Hippocampal formation (tissue), 2 donors: ENCODE measurements at places on chromosomes 16 and 17.
A peak's percentile ranks its signal among the peaks of the same experiment; 100 is the strongest.

GRCh38 chr17:1813088-1813487, 16.6 kb downstream of the SMYD4 start:
- DNase-seq: no peak

DNA sequence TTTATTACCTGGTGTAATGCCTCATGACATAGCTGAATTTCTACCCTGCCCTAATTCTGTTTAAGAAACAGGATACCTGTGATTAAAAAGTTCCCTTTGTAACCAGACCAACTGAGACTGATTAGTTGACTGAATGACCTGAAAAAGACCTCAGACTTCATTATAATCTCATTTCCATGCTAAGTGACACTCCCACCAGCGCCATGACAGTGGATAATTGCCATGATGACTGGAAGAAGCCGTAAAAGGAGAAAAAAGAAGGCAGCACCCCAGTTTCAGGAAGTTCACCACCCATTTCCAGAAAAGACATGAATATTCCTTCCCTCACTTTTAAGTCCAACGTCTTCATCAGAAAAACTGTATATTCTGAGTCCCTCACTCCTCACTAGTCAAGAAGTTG, 125.6 kb upstream of the HS3ST4 start:
- DNase-seq: no peak

GRCh38 chr16:12995721-12996372, 94.4 kb downstream of the SHISA9 start:
- DNase-seq: no peak

- DNase-seq: no peak
These were observed 46.0 kb downstream of the TMC5 start for GRCh38 chr16:19463468-19464315.

- no peak for DNase-seq
These were observed 226.3 kb downstream of the MSI2 start for GRCh38 chr17:57482657-57483056.

GRCh38 chr16:4018391-4018790, 97.9 kb downstream of the ADCY9 start:
- DNase-seq: no peak

GRCh38 chr16:12516621-12517309, 286.9 kb downstream of the CPPED1 start:
- DNase-seq: no peak

- no peak for DNase-seq
These were observed 1.2 kb downstream of the ATP6V0A1 start for GRCh38 chr17:42459801-42460281.

GRCh38 chr17:37194208-37194607, 181.6 kb upstream of the C17orf78 start:
- no peak for DNase-seq

DNA sequence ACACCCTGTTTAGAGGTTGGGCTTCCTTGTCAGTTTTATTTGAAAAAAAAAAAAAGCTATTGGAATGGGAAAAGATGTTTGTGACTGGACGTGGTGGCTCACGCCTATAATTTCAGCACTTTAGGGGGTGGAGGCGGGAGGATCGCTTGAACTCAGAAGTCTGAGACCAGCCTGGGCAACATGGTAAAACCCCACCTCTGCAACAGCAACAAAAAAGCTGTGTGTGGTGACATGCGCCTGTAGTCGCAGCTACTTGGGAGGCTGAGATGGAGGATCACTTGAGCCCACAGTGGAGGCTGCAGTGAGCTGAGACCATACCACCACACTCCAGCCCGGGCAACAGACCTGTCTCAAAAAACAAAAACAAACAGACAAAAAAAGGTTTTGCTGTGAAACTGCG, 66.1 kb upstream of the SIAH1 start:
- no peak for DNase-seq

GRCh38 chr17:63840591-63841349, 1.7 kb downstream of the SMARCD2 start:
- DNase-seq: peak; percentile 34

DNA sequence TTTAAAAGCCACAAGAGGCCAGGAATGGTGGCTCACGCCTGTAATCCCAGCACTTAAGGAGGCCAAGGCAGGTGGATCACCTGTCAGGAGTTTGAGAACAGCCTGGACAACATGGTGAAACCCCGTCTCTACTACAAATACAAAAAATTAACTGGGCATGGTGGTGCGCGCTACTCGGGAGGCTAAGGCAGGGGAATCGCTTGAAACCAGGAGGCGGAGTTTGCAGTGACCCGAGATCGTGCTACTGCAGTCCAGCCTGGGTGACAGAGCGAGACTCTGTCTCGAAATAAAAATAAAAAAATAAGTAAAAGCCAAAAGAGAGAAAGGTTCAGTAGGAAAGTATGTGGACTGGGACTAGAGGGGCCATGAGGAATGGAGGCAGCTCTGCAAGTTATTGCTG, 13.1 kb upstream of the ITGAL start:
- no peak for DNase-seq

GRCh38 chr16:4847774-4848587, 700 bp downstream of the UBN1 start:
- no peak for DNase-seq

- no peak for DNase-seq
These were observed 6.8 kb downstream of the TNFAIP1 start for GRCh38 chr17:28342313-28342712.

- no peak for DNase-seq
These were observed 65.1 kb downstream of the SOCS1 start for GRCh38 chr16:11190588-11191560.

- DNase-seq: no peak
These were observed 267.1 kb downstream of the SOX9 start for GRCh38 chr17:72387969-72388368.

GRCh38 chr16:78972006-78972405, 628.5 kb downstream of the MAF start:
- no peak for DNase-seq

DNA sequence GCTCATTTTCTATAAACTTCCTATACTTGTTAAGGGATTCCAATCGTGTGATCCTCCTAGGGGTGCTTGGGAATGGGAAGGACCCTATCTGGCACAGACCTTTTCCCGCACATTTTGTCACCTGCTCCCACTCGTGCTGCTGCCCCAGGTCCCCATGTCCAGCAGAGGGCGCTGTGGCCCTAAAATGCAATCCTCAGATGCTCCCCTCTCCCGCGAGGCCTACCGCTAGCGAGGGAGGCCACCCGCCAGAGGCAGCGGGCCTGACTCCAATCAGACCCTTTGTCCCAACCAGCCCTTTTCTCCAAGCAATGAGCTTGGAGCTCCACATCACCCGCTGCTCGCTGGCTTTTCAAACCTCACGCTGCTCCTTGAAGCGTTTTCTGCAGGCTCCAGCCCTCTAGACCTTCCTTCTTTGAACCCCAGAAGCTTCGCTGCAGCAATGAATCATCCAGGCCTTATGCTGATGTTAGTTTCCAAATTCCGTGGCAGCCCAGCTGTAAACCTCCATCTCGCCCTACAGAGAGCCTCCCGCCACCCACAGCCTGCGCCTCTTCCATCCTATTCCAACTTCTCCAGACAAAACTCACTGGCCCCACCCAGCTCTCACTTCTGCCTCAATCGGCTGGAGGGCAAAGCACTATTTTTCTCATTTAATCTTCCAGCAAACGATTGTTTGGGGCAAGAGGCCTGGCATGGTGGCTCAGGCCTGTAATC, 23.6 kb upstream of the FZD2 start:
- peak; percentile 79 for DNase-seq

DNA sequence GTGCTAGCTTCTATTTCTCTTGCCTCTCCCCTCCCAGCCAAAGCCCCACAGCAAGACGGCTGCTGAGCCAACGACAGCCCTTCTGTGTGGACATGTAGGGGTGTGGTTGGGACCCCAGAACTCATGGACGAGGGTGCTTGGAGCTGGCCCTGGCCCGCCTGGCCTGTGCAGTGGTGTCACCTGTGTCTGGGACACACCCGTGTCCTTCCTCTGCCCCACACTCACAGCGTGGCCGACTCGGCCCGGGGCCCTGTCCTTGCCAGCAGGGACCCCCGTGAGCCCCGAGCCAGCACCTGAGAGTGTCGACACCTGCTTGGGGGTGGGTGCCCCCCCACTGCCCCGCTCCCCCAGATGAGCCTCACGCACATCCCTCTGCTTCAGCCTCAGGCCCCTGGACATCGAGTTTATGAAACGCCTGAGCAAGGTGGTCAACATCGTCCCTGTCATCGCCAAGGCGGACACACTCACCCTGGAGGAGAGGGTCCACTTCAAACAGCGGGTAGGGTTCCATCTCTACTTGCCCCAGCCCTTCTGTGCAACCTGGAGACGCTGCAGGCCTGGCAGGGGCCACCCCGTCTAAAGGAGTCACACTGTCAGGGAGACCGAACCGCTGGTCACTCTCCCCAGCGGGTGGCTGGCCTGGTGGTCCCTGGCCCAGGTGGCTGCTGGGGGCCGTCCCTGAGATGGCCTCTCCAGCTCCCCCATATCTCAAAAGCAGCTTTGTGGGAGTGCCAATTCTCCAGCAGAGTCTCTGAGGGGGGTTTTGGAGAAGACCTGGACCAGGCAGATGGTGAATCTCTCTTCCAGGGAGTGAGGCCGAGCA, 349.8 kb downstream of the SEC14L1 start:
- DNase-seq: no peak

DNA sequence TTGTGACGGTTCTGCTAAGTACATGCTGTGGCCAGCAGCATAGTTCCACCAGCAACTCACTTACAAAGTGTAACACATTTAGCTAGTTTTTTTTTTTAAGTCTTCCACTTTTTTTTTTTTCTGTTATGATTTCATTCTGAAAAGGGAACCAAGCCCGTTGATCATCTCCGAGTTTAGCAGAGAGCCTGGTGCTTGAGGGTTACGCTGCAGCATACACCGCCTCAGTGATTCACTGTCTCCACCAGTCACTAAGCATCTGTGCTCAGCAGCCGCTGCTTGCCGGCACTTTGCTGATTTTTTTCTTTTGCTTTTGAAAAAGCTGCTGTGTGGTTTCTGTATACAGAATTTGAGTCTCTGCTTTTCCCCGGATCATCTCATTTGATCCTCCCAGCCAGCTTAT, 194.5 kb upstream of the CDH13 start:
- peak; percentile 12 for DNase-seq
